ENCODE measurements at places on chromosomes 16 and 17.
A peak's percentile ranks its signal among the peaks of the same experiment; 100 is the strongest.

GRCh38 chr16:4902038-4902437 is 34.9 kb downstream of the PPL start:
- no peak for DNase-seq

DNA sequence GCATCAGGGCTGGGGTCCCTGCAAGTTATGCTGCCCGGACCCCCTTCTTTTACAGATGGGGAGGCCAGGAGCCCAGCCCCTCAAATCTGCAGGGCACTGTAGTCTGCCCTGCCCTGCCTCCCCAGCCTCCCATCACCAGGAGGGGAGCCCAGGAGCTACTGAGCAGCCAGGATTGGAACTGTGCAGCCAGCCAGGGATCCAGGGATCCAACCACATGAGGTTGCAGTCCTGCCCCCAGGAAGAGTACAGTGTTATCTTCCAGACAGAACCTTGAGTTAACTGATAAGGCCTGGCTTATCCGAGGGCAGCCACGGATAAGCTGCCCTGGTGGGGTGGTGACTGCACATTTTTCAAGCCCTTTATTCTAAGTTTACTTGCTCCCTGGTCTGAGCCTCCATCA is 11.4 kb upstream of the NDRG4 start:
- no peak for DNase-seq

DNA sequence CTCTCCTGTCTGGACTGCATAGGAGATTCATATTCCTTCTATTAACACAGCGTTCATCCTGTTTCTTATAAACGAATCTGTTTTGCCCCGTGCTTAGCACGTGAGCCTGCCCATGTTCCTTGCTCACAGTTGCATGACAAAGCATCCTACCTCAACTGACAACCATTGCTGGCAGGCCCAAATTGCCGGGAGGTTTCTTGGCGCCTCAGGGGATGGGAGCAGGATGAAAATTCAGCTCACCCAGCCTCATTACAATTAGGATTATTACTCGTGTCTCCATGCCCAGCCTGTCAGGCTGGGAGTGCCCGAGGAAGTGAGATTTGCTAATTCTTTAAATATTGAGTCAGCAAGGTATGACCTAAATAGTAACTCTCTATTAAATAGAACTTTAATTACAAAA is 36.7 kb upstream of the HELZ start:
- DNase-seq, result no peak

DNA sequence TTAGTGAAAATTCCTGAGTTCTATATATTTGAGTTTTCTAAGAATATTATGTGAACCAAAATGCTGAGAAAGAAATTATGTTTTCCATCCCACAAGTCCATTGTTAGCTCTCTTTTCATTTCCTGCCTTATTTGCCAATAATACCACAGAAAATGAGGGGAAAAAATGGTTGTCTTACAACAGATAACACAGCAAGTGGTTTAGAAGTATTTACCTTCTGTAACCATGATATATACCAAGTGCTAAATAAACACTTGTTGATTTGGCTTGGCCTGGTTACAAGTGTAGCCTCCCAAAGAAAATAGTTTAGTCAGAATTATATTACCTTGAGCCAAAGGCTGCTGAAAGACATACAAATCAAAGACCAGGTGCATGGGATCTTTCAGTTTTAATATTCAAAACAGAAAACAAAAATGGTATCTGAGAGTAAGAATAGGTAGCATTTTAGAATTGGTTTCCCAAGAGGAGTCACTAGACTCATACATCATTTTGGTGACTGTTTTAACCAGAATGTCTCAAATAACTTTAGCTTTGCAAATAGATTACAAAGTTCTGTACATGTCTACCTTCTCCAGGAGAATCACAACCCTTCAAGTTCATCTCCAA is 439.8 kb upstream of the DYNLRB2 start:
- DNase-seq, result no peak

DNA sequence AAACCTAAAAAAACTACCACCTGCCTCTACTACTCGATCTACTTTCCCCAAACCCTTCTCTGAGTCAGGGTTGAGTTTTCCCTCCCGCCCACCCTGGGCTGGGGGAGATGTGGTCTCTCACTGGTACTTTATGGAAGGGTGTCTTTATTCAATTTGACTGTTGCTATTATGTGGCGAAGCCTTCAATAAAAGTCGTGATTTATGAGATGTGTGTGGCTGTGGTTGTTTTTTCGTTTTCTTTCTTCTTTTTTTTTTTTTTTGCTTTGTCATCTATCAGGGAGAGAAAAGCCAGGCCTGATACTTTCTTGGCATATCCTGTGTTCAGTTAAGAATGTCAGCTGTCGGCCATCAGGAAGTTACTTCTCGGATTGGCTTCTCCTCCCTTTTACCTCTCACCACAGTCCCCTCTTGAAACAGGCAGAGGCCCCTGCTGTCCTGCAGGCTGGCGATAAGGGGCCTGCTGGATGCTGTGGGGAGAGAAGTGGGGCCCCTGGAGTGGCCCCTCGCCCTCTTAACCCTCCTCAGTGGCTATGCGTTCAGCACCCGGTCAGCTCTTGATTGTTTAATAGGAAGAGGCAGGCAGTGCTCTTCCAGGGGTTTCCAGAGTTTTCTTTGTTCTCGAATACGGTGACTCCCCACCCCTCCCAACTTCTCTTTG is 123.0 kb downstream of the MSI2 start:
- DNase-seq, result peak; percentile 40

DNA sequence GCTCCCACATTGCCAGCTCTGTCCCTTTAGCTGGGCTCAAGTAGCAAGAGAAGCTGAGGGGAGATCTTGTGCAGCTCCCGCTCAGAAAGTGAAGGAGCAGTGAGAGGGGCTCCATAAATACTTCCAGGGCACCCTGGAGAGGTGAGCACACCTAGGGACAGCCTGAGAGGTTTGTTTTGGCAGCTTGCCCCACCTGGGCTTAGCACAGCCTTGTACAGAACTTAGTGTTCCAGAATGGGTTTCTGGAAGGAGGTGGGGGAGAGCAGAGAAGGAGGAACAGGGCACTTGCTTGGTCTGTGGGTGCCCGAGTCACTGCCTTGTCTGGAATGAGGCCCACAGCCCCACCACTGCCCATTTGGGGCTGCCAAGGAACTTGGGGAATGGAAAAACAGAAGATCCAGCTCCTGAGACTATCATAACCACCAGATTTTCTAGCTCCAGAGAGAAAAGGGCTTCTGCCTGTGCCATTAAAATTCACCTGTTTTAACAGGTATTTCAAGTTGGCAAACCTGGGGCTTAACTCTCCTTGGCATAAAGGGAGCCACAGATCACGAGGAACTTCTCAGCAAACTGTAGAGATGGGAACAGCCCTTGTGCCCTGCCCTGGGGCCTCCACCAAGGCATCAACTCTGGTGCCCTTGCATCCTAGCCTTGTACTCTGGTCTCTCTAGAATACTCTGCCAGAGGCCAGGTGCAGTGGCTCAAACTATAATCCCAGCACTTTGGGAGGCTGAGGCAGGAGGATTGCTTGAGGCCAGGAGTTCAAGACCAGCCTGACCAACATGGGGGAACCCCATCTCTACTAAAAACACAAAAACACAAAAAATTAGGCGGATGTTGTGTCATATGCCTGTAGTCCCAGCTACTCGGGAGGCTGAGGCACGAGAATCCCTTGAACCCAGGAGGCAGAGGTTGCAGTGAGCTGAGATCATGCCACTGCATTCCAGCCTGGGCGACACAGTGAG is 1.9 kb downstream of the PRR15L start:
- DNase-seq, result no peak

- no peak for DNase-seq
These were observed 44.0 kb downstream of the ST3GAL2 start for GRCh38 chr16:70394853-70395252.

DNA sequence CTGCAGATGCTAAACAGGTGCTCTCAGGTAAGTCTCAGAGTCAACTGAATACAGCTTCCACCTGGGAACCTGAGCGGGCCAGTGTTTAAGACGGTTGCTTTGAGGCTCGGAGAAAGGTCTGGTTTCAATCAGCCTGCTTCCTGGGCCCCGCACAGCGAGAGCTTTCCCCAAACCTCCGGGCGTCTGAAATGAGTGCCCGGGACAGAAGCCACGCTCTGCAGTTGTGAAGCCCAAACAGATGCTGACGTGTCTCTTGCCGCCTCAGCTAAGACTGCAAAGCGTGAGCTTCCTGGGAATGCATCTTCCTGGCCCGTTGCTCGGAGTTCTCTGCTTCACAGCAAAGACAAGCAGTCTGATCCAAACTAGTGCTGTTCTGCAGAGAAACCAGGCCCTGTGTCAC is 36.7 kb downstream of the PLXDC1 start:
- DNase-seq, result peak; percentile 56

GRCh38 chr16:71172481-71173207 is 57.9 kb downstream of the HYDIN start:
- DNase-seq, result no peak

GRCh38 chr17:34487626-34488025 is 91.8 kb upstream of the TMEM132E start:
- no peak for DNase-seq

DNA sequence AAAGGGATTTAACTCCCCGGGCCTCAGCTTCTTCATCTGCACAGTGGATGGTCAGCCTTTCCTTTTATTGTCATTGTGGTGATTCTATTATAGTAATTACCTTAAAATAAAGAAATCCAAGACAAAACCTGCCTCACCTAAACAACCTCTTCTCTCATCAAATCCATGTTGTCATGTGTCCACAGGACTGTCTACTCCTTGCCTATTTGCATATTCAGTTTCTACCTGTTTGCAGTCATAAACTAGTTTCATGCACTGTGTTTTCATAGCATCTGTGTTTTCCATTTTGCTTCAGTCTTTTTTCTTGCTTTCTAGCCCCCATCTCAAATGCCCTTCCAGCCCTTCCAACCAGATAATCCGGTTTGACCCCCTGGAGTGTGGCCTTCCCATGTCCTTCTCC is 44.3 kb upstream of the CPNE2 start:
- DNase-seq, result no peak

DNA sequence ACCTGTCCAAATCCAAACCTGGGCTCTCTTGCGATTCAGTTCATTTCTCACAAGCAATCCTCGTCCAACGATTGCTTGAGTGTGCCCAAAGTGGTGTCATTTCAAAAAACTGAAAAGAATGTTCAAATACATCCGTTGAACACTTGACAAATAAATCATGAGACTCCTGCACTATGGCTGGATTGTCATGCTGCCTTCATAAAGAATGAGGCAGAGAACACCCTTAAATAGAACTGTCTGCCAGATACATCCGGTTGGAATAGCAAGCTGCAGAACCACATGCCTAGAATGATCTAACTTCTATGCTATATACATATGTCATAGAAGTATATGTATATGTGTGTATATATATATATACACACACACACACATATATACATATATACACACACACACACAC is 55.4 kb upstream of the HAPSTR1 start:
- peak; percentile 63 for DNase-seq

DNA sequence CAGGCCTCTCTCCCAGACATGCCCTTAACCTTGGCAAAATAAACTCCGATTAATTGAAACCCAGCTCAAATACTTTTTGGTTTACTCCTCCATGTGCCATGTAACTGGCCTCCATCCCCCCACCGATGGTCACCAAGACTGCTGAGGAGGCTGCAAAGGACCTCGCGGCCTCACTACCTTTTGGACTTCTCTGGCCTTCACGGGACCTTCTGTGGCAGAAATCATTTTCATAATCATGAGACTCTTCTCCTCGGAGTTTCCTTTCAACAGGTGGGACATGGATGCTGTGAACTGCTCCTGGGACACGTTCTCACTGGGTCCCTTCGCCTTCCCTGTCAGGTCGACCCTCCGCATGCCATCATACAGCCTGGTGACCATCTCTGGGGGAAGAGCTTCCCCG is 9.0 kb downstream of the MEAK7 start:
- no peak for DNase-seq

DNA sequence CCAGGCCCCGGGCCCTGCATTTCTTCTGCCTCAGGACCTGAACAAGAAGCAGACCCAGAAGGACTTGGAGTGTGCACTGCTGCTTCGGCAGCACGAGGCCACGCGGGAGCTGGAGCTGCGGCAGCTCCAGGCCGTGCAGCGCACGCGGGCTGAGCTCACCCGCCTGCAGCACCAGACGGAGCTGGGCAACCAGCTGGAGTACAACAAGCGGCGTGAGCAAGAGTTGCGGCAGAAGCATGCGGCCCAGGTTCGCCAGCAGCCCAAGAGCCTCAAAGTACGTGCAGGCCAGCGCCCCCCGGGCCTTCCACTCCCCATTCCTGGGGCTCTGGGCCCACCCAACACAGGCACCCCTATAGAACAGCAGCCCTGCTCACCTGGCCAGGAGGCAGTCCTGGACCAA is 9.2 kb downstream of the HIRIP3 start:
- DNase-seq, result no peak

GRCh38 chr17:66397486-66397885 is 95.1 kb downstream of the PRKCA start:
- peak; percentile 38 for DNase-seq

- DNase-seq, result no peak
These were observed 1417.9 kb upstream of the GOT2 start for GRCh38 chr16:60151987-60152386.

DNA sequence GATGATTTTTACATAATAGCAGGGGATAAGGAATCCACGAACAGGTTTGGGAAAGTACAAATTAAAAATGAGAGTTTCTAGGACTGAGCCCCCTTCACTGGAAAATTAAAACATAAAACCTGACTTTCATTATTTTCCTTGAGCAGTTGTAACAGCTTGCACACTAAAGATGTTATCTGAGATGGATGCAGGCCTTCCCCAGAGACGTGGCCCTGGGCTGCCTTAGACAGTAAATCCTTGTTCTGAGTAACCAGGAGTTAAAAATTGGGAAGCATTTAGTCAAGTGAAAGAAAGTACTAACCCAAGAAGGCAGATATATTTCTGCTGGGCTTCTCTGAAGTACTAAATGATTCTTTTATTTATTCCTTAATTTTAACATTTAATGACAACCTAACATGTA is 432.2 kb upstream of the KIF2B start:
- no peak for DNase-seq

DNA sequence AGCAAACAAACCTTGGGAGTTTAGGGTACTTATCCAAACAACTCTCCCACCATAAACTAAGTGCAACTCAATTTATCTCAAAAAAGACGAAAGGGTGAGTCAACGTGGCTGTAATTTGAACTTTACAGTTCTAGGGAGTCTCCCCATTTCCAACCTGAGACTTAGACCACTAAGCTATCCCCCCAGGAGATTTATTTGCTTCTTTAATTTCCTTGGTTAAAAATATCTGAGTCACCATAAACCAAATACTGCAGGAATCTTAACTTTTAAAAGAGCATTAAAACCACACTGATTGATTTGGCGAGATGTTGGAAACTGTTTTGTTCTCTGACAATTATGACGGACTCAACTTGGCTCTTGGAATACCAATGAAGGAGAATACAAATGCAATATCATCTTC is 299.3 kb upstream of the SOX9 start:
- peak; percentile 77 for DNase-seq

- peak; percentile 66 for DNase-seq
These were observed 113.1 kb downstream of the SNX29 start for GRCh38 chr16:12089492-12090150.

- DNase-seq, result no peak
These were observed 15.9 kb downstream of the CYB561 start for GRCh38 chr17:63430223-63430622.

All from fibroblast of skin of right quadriceps (primary cell).